ENCODE measurements at places on chromosomes 7 and 10.

- DNase-seq = no peak
Observed at GRCh38 chr10:70500368-70500767, 21.8 kb downstream of the PALD1 start.

- no peak for DNase-seq
Observed at GRCh38 chr7:93365341-93365740, 133.2 kb downstream of the VPS50 start.

- DNase-seq = no peak
Observed at GRCh38 chr7:84975586-84976185, 211.2 kb downstream of the SEMA3D start.

DNA sequence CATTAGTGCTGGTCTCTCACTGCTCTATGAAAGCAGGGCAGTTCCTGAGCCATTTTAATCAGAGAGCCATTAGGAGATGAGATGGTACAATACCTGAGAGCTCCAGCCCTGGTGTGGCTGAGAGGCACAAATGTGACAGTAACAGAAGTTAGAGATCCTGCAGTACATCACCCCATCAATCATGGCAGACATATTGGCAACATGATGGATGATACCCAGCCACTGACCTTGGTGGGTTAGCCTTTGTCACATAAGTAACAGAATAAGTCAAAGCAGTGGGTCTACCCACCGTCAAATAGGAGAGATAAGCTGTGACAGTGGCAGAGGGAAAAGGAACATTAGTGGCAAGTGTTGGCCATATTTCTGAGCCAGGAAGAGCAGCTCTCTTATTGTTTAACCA, 53.3 kb upstream of the NXPH1 start:
- no peak for DNase-seq

- no peak for DNase-seq
Observed at GRCh38 chr7:149741629-149742028, 31.8 kb downstream of the ZNF467 start.

DNA sequence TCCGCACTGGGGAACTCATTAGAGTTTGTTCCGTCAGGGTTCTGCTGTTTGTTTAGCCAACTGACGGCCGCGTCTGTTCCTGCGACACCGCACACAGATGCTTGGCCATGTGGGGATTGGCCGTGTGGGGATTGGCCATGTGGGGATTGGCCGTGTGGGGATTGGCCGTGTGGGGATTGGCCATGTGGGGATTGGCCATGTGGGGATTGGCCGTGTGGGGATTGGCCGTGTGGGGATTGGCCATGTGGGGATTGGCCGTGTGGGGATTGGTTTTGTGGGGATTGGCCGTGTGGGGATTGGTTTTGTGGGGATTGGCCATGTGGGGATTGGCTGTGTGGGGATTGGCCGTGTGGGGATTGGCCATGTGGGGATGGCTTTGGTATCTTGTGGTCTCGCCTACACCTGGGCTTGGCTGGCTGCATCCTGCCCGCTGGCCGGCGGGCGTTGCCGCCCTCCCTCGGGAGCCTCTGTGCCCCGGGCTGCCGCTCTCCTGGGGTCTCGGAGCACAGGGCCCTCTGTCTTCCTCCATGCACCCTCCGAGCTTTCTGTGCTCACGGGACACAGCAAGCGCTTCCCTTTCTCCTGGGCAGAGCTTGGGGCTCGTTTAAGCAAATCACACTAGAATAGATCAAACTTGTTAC, 62.5 kb downstream of the NKX6-2 start:
- DNase-seq = no peak

DNA sequence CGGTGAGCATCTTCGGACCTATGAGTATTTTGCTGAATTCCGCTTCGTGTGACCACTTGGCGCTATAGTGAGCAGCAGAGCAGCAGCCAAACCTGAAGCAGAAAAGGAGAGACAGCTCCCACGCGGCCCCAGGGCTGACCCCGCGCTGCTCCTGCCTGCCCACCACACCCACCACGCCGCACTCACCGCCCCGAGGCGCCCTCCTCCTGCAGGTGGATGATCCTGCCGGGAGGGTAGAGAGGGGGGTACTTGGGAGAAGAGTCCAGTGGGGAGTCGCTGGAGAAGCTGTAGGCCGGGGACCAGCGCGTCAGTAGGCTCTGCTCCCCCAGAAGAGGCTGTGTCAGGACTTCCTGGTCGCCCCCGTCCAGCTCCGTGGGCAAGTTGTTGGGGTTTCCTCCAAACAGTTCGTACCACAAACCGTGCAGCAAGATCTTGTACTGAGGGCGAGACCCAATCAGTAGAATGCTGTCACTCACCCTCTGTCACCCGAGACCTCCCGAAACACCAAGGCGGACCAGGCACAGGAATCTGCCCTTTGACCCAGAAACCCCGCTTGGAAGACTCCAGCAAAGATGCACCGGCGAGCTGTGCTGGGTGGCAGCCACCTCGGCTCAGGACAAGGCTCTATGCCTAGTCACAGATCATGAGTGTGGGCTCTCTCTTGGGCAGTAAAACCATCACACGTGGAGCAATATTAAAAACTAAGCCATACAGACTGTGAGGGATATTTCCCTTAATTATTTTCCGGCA, 37.6 kb downstream of the DAGLB start:
- DNase-seq = no peak
